Tongue (tissue), 3 donors: ENCODE measurements at places on chromosomes 1 and 21.
A peak's percentile ranks its signal among the peaks of the same experiment; 100 is the strongest.

DNA sequence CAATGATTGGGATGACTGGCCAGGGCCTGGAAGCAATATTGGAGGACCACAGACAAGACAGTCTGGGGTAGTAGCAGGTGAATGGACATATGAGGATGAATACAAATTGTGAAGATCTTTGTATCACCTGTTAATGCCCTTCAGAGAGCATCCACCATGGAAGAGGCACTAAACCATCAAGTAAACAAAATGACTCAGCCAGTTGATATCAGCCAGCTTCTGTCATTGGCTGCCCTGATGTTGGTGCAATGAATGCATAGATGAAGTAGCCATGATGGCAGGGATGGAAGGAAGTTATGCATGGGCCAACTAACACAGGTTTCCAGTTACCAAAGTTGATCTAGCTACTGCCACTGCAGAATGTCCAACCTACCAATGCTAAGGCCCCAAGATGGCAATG is 16.1 kb upstream of the ERI3 start:
- DNase-seq, result no peak

DNA sequence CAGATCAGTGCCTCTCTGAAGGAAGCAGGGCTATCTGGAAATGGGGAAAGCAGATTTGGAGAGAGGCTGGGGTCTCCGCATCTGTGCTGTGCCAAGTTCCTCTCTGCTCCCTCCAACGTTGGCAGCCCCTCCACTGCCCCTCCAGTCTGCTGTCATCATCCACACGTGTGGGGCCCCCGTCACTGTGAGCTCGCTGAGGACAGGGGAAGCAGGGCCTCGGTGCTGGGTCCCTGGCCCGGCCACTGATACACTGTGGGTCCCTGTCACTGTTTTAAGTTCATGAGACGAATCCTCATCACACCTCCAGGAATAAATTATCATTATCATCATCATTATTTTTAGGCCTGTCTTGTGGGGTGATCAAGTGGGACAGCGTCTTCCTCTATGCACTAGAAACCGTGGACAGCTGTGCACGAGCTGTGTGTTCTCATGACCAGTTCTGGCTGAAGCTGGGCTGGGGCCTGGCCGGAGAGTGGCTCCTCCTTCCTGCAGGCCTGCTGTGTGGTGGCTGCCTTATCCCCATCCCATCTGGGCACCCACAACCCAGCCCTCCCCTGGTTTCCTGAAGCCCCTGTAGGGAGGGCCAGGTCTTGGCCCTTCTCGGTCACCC is 52.2 kb downstream of the DMRTB1 start:
- DNase-seq, result no peak

- peak; percentile 91 for DNase-seq
Measured at GRCh38 chr1:18941221-18942141, 15.0 kb downstream of the IFFO2 start.

- no peak for DNase-seq
Measured at GRCh38 chr1:200442537-200443156, 32.8 kb upstream of the ZNF281 start.

DNA sequence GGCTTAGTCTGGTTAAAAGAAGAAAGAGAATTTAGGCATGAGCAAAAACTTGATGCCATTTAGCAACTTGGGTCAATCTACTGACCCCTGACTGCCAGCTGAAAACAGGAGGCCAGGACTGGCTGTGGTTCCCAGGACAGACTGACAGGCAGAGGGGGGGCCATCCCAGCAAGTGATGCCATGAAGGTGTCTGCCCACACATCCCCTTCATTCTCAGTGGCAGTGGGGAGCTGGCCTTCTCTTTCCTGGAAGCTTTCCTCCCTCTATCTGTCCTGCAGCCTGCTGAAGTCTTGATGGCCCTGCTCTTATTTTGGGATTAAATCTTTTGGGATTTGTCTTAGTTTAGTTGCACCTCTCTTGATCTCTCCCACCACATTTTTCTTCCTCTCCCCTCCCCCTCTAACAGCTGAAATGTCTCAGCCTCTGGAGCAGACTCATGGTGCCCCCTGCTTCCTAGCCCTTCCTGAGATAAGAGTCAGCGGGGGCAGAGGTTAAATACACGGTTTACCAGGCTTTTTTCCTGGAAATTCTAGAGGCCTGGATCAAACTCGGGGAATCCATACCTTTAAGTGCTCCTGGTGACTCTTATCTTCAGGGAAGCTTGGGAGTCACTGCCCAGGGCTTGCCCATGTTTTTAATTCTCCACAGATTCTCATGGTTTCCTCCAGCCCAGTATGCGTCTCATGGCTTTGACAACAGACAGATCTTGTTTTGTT is 99.5 kb upstream of the TSPAN2 start:
- no peak for DNase-seq

DNA sequence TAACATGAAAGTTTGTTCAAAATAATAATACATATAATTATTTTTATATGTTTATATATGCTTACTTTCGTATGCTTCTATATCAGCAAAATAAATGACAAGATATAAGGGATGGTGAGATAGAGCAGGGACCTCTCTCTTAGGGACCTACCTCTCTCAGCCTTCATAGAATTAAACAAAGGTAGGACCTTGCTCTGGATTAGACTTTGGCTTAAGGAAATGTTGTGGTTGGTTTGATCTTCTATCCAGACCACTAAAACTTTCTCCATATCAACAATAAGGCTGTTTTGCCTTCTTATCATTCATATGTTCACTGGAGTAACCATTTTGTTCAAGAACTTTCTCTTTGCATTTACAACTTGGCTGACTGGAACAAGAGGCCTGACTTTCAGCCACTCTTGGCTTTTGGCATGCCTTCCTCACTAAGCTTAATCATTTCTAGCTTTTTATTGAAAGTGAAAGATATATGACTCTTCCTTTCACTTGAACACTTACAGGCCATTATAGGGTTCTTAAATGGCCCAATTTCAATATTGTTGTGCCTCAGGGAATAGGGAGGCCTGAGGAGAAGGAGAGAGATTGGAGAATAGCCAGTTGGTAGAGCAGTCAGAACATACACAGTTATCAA is 14.4 kb downstream of the FRRS1 start:
- DNase-seq, result no peak

DNA sequence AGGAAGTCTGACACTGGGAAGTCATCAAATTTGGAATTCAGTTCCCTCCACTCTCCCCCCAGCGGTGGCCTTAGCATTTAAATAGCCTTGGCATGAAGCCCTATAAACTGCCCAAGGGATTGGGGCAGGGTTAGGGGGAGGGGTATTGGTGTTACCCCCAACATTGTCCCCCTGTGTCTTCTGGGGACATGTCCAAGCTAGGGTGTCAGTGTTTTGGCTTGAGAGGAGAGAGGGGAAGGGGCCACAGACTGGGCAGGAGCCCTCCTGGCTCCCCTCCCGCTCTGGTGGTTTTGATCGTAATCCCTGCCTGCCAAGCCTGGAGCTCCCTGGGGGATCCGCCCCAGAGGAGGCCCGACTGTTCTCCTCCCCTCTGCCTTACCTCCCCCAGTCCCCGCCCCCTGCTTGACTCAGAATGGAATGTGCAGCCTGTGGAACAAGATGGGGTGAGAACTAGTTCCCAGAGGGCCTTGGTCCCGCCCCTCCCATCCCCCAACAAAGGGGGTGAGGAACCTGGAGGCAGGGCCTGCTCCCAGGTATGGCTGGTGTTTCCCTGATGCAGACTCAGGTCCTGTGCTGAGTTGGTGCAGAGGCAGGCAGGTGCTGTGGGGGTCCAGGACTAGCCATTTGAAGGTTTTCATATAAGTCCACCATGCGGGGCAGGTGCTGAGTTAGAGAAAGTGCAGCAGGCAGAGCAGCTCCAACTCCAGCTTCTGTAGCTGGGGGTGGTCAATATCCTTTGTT is 7.4 kb downstream of the SOX13 start:
- peak; percentile 77 for DNase-seq

GRCh38 chr1:10537082-10537766 is 62.5 kb downstream of the PEX14 start:
- no peak for DNase-seq

DNA sequence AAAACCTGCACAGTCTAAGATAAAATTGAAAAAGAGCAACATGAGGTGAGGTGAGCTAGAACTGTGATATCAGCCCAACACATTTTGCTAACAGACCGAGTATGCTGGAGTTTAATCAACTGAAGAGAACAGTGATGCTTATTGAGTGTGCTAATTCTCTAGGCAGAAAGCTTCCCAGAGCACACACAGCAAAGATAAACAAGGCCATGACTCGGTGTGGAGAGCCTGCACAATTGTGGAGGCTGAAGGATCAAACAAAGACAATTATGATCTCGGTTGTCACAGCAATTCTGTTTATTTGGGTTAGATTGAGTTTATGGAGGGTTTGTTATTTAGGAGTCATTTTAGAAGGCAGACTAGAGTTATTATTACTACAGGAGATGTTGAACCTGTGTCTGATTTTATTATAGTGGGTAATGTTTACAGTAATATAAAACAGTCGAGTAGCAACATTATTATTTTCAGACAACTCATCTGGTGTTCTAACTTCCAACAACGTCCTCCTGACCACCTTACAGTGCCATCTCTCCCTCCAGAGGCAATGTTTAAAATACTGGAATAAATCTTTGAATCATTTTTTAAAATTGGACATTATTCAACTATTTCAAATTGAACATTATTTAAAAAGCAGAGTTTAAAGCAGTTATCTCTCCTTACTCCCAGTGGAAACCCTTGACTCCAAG is 40.2 kb downstream of the DPT start:
- DNase-seq, result no peak

DNA sequence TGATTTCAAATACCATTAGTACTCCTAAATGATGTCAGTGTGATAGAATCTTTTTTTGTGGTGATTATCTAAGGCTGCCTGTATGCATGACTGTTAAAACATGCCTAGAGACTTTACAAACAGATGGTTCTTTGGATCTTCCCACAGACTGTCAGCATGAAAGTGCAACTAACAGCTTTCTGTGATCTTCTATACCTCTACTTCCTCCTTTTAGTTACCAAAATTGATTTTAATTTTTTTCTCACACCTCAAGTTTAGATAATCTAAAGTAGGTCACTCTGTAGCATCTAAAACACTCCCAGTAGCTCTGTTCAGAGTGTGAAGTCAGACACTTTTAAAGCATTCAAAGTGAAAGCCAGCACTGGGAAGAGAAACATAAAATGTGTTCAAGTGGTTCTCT is 534.5 kb downstream of the PTPRC start:
- DNase-seq, result peak; percentile 9

DNA sequence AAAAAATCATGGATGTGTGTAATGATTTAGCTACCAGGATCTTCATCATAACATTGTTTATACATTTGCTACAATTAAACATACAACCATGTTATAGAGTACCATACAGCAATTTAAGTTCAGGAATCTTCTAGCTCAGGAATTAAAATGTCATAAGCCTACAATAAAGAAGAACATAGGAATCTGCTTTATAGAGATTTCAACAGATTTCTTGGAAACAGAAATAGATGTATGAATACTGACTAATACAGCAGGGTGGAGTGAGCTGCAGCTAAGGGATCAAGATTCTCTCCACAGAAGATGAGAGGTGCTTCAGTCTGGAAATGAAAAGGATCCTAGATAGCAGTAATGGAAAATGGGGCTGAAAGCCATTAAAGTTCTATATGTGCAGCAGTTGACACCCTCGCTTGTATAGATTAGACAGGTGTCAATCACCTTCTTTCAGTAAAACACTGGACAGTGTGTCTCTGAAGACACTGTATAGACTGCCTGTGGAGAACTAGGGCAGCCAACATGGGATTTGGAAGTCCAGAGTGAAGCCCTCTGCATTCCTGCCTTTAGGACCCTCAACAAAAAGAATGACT is 73.9 kb downstream of the DNTTIP2 start:
- DNase-seq, result no peak

DNA sequence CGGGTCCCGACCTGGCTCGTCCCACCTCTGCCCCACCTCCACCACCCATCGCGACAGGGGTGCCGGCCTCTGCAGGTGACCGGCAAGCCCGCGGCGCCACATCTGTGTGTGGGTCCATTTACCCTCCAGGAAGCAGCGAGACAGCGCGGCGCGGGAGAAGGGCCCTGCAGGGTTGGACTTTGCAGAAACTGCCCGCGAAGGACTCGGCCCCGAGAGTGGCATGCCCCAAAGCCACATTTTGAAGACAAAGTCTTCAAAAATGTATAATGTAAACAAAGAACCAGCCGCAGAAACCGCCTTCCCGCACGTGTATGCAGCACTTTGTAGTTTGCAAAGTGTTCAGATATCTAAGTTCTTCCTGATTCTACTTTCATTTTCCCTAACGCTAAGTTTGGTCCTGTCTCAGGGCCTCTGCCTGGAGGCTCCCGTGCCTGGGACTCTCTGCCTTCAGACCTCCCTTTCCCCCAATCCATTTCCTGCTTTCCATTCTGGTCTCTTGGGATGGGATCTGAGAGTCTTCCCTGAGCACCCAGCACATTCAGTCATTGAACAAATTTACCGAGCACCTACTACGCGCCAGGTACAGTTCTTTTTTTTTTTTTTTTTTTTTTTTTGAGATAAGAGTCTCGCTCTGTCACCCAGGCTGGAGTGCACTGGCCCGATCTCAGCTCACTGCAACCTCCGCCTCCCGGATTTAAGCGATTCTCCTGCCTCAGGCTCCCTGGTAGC is 524 bp upstream of the TMCO4 start:
- DNase-seq, result peak; percentile 49

- DNase-seq, result no peak
Measured at GRCh38 chr1:29218223-29218622, 12.5 kb downstream of the MECR start.

DNA sequence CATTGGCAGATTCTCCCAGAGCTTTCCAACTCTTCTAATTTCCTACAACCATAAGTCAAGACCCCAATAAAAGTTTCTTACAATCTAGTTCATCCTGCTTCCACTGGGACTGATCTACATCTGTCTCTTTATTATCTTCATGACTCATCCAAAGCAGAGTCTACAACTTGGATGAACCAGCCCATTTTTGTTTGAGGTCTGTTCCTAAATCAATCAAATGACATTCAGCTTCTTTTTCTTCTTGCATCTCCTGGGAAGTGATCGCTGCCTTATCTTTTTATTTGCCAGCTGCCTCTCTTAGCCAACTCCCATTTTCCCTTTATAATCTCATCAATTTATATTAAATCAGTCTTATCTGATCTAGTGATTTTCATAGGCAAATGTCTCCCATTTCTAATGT is 105.6 kb downstream of the ERG start:
- no peak for DNase-seq

DNA sequence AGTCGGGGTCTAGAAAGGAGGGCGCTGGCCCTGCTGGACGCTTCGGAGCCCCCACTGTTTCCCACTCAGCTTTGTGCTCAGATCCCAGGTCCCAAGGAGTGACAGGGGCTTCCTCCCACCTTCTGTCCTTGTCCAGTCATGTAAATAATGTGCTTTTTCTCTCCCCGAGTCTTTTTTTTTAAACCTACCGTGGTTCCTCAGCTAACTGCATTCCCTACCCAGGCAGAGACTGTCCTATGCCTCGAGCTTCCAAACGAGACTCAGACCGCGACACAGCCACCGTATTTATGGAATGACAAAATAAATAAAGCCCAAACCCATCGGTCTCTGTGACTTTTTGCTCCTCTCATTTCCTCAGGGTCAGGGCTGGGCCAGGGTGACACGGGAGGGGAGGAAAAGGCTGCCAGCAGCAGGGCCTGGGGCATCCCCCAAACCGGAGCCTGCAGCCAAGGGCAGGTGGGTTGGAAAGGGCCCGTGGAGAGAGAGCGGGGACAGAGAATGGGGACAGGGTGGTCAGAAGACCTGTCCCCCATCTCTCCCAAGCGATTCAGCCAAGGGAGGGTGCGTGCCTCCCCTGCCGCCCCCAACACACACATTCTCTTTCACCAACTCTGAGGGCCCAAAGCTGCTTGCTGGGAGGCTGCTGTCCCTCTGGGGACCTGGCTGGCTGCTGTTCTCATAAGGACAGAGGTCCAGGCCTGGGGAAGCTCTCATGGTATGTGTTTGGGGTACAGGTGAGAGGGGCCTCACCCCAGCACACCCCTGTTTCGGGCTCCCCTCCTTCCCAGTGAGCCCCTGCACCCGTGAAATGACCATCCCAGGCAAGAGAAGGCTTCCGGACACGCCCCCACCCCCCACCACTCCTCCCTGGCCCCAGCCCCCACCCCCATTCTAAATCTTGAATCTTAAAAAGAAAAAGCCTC is 55.4 kb downstream of the KCNAB2 start:
- no peak for DNase-seq
